ENCODE measurements at places on chromosomes 13 and 19.

DNA sequence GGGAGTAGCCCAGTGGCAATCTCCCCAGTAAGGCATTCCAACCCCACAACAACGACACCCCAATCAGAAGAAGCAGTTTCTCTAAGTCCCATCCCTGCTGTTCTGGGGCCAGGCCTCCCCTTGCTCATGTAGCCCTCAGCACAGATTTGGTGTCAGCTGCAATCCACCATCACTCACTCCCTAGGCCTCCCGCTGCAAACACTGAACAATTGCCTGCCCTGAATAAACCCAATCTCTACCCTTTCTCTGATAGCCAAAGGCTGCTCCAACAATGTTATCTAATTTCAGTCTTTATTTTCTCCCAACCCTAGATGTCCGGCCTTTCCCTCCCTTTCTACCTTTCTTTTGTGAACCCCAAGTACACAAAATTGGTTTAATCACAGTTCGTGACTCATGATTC, 5.6 kb upstream of the SOX21 start:
- no peak for DNase-seq

- no peak for DNase-seq
Observed at GRCh38 chr19:1274081-1274851, 1.1 kb upstream of the FAM174C start.

DNA sequence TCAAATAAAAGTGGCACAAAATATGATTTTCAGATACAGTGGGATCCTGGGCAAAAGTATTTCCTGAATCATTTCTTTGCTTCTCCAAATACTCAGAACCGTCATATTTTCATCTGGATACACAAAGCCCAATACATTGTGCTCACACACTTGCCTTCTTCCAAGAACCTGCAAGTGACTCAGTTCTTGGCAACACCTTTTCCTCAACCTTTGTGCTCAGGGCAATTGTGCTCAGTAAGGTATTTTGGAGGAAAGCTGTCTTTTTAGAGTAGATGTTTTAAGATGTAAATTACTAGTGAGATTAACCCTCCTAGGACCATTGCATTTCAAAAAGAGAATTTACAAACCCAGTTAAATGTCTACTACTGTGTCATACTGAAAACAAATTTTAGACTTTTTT, 233.5 kb downstream of the EFNB2 start:
- no peak for DNase-seq

DNA sequence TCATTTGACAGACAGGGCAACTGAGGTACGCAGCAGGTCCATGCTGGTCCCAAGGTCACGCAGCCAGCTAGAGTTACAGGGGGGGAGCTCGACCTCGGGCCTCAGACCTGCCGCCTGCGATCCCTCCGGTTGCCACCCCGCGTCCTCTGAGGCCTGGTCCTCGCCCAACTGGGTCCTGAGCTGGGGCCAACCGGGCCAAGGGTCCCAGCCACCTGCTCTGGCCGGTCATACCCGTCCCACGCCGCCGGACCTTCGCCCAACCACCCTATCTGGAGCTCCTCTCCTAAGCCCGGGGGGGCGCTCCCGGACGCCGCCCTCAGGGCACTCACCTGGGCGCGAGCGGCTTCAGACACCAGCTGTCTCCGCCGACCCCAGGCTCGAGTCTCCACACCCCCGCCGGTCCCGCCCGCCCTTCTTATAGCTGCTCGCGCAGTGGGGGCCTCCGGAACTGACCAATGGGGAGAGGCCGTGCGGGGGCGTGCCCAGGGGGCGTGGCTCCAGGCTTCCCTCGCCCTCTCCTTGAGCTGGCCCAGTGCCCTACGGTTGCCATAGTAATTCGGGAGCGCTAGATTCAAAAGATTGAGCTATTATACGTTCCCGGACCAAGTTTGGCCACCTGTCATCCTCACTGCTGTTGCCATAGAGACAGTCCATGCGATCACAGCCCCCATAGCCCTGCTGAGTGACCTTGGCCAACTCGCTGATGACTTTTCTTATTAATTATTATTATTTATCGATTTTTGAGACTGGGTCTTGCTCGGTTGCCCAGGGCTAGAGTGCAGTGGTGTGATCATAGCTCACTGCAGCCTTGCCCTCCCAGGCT, at the start of gene PLIN5:
Gene PLIN5, minus strand, starts transcription at position 389 of the 823 bp plus-strand sequence. CDS start 1,150 bp downstream, outside the sequence.
- DNase-seq: peak; percentile 96

DNA sequence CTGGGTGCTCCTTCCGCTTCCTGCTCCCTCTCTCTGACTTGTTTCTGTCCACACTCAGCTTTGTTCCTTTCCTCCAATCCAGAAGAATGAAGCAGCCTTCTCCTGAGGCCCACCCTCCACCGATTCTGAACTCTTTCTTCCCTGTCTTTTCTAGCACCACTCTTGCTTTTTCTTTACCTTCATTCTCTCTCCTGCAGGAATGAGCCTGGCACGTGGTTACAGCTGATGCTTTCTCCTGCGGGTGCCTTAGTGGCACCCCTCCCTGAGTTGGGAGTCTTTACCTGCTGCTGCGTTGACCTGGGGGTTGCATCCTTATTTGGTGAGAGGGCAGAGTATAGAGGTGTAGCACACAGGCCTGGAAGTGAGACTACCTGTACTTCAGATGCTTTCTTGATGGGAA, 6.2 kb downstream of the UBAC2 start:
- DNase-seq: no peak

DNA sequence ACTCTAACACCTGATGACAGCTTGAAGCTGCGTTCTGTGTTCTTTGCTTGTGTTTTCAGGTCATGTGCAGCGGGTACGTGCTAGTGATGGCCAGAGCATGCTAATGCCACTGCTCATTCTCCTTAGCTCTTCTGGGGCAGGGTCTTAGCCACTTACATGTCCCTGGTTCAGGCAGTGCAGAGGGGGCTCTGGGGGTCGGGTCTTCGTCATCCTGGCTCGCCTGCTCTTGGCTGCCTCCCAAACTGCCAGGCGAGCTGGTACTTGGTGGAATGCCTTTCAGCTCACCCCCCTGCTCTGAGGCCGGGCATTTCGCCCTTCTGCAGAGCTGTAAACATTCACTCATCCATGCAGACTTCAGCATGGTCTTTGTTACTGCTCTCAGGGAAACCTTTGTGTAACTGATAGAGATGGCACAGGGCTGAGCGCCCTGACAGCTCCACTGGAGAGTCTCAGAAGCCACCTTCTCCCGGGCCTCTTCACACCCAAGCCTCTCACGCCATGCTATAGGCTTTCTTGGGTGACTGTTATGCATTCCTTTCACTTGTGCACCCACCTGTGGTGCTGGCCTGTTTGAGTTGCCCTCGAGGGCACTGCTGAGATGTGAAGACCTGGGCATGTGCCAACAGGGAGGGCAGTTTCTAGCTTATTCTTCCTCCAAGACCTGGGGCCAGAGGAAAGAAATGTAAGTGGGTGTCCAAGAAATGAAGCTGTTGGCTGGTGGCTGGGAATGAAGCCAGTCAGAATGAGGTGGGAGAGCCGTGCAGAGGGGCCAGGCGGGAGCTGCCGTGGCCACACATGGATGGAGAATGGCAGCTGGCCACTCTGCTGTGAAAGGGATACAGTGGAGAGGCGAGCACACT, 24.4 kb downstream of the FAM124A start:
- DNase-seq: no peak

- DNase-seq: no peak
Observed at GRCh38 chr13:26971990-26972887, 199.4 kb downstream of the USP12 start.

GRCh38 chr13:112270951-112271350, 105.2 kb upstream of the SPACA7 start:
- no peak for DNase-seq

GRCh38 chr13:23087880-23088279, 92.9 kb upstream of the SGCG start:
- DNase-seq: peak; percentile 49

DNA sequence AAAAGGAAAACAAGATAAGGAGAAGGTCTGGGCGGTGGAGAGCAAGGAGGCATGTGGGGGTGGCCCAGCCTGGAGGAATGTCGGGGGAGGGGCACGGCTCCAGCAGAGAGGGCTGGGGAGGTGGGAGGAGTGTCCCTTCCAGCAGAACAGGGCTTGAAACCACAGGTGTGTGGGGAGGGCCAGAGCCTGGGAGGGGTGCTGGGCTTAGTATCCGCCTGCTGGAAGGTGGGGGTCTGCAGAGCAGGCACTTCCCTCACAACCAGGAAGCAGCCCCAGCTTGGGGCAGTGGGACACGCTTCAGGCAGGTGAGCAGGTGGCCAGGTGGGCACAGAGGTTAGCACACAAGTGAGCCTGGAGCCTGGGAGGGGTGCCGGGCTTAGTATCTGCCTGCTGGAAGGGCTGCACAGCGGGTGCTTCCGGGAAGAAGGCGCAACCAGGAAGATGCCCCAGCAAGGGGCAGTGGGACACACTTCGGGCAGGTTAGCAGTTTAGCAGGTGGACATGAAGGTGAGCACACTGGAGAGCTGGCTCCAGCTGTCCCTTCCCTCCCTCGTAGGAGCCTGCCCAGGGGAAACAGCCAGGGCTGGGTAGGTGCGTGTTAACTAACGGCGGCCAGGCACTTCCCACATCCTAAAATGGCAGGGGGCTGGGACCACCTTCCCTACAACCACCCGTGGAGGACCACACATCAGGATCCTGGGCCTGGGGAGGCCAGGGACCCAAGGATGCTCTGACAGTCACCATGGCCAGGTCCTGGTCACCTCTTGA, 3.0 kb downstream of the GAS6 start:
- no peak for DNase-seq

GRCh38 chr13:94435604-94436226, 43.8 kb downstream of the DCT start:
- DNase-seq: peak; percentile 15

Measured in HuH-7 (cell line).